Epithelial cell of alveolus of lung (primary cell): ENCODE measurements at places on chromosomes 4 and X. TPM values are rescaled to one million over a fixed set of nuclear protein-coding genes. Genes with fewer than 3 reads are reported as not detected.

JCHAIN gene
- total RNA-seq, result 1.3 TPM in 1 of 2 replicates, not detected in the other

PLP1 gene
- total RNA-seq, result 2.7 TPM in 1 of 2 replicates, not detected in the other

GAGE12E gene
- not detected in 2 replicates for total RNA-seq

PAGE1 gene
- not detected in 2 replicates for total RNA-seq

MAGIX gene
- total RNA-seq, result 0.40 and 3.4 TPM in 2 replicates

ASB11 gene
- not detected in 2 replicates for total RNA-seq

GUCY1B1 gene
- total RNA-seq, result 8.1 and 20.5 TPM in 2 replicates

HGFAC gene
- total RNA-seq, result 0.32 TPM in 1 of 2 replicates, not detected in the other

F9 gene
- not detected in 2 replicates for total RNA-seq

MAGEA11 gene
- not detected in 2 replicates for total RNA-seq

SSX4B gene
- not detected in 2 replicates for total RNA-seq

RIPPLY1 gene
- total RNA-seq, result not detected in 2 replicates

PHKA1 gene
- total RNA-seq, result 5.3 and 6.5 TPM in 2 replicates
